H1 (cell line): ENCODE measurements at places on chromosomes 4 and X. TPM values are rescaled to one million over a fixed set of nuclear protein-coding genes. Genes with fewer than 3 reads are reported as not detected.
A peak's percentile ranks its signal among the peaks of the same experiment; 100 is the strongest.

- H3K36me3 ChIP-seq: no peaks in the 10 kb centered on the region
- H3K27ac ChIP-seq: no peak within 1 kb of the TSS
- H3K4me1 ChIP-seq: peaks cover 3% of the 10 kb centered on the region
- H3K4me3 ChIP-seq: peak within 1 kb of the TSS; percentile 11; the same call in 1 of the 2 replicates
- H3K27me3 ChIP-seq: no peaks in the 10 kb centered on the region
- no peak for DNase-seq
Measured at GRCh38 chr4:15469402-15470127, at the start of gene CC2D2A. Gene CC2D2A (plus strand): TSS chr4:15469882. CDS start chr4:15475933, 6,051 bp downstream.

DNA sequence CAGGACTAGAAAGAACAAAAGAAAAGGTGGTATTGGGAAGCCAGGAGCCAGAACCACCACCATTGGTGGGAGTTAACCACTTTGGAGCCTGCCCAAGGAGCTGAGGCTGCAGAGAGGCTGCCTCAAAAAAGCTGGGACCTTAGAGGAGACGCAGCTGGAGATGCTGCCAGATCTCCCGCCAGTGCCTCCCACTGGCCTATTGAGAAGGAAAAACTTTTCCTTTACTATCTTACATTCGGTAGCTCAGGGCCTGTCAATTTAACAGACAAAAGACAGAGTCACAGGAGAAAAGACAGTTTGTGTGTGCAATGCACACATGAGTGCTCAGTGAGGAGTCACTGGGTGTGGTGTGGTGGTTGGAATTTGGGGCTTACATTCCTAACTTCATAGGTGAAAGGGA lies 52.4 kb upstream of the HPSE start:
- no peaks in the 10 kb centered on the region for H3K36me3 ChIP-seq
- peaks cover 21% of the 10 kb centered on the region for H3K27me3 ChIP-seq
- H3K4me3 ChIP-seq: no peak overlapping the region
- DNase-seq: no peak

Gene FRMPD3
- 0.56 and 0.61 TPM in 2 replicates for total RNA-seq

DNA sequence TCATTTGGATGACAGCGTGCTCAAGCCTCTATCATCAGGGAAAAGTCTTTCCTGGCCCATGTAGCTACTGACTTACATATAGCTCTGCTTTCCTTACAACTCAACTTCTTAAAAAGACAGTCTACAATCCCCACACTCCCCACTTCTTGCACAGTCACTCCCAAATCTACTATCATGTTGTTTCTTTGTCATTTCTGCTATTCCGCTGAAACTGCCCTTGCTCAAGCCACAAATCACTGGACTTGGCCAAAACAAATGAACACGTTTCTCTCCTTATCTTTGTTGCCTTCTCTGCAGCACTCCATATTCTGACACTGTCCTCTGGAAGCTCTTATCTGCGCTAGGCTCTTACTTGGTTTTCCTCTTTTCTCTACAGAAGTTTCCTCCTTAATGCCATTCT lies 28.2 kb downstream of the GPRIN3 start:
- DNase-seq: no peak
- no peaks in the 10 kb centered on the region for H3K36me3 ChIP-seq
- H3K4me1 ChIP-seq: peaks cover 3% of the 10 kb centered on the region
- H3K4me3 ChIP-seq: no peak overlapping the region
- no peak overlapping the region for H3K27ac ChIP-seq
- H3K27me3 ChIP-seq: no peaks in the 10 kb centered on the region

DNA sequence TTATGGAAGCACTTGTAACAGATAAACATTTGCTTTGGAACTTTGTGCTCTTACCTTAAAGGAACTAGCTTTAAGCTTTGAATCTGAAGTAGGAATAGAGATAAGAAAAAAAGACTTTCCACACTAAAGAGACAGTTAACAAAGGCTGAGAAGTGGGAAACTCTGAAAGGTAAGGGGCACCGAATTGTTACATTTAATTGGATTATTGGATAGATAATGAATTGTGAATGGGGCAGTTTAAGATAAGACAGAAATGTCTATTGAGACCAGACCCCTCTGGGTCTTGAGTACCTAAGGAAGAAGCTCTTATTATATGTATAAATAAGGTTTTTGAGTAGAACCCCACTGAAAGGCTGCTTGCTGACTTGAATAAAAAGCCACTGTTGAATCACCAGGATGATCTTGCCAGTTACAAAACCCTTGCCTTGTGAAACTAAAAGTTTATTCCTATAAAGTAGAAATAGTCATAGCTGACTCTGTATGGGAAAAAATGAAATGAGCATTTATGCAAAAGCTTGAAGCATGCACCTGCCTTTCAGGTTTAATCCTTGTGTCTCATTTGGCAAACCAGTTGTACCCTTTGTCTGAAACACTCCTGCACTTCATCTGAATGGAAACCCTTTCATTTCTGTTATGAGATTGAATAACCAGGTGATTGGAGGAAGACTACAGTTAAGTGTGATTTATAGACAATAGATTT lies 423.2 kb downstream of the RPA4 start:
- no peak overlapping the region for H3K4me3 ChIP-seq
- H3K4me1 ChIP-seq: no peaks in the 10 kb centered on the region
- H3K27ac ChIP-seq: no peak overlapping the region
- no peak for DNase-seq
